Adrenal gland (tissue), 19 donors: ENCODE measurements at places on chromosomes 1 and 21.
A peak's percentile ranks its signal among the peaks of the same experiment; 100 is the strongest.

- DNase-seq, result peak; percentile 12
These were observed 97.1 kb downstream of the TRIM11 start for GRCh38 chr1:228309326-228310067.

- peak; percentile 76 for DNase-seq
These were observed at the start of gene ST7L for GRCh38 chr1:112618721-112619517. ST7L (minus strand) TSS chr1:112619141; CDS start chr1:112619113, 28 bp downstream.

- no peak for DNase-seq
These were observed 45.3 kb upstream of the SAMSN1 start for GRCh38 chr21:14591377-14591776.

GRCh38 chr1:208772891-208773290 is 528.7 kb upstream of the PLXNA2 start:
- no peak for DNase-seq

- DNase-seq, result no peak
These were observed 989 bp upstream of the ETV3 start for GRCh38 chr1:157139052-157139715.

- DNase-seq, result no peak
These were observed 10.4 kb upstream of the AGO4 start for GRCh38 chr1:35797380-35797779.

DNA sequence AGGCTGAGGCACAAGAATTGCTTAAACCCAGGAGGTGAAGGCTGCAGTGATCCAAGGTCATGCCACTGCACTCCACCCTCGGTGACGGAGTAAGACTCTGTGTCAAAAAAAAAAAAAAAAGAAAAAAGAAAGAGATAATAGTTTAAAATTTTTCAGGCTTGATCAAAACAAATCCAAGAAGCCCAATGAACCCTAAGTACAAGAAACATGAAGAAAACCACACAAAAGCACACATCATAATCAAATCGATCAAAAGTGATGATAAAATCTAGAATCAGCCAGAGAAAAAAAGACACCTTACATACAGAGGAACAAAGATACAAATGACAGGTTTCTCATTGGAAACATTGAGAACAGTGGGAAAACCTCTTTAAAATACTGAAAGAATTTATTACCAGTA is 31.5 kb downstream of the LDLRAD1 start:
- no peak for DNase-seq

GRCh38 chr1:114597949-114598348 is 16.5 kb upstream of the BCAS2 start:
- DNase-seq, result no peak

- no peak for DNase-seq
These were observed 176.6 kb downstream of the GIPC2 start for GRCh38 chr1:78222225-78222959.
